ENCODE measurements at places on chromosomes 2 and 18.

GRCh38 chr2:229749779-229750178 lies 35.4 kb upstream of the DNER start:
- no peak for DNase-seq

GRCh38 chr2:133532919-133533318 lies 35.3 kb downstream of the NCKAP5 start:
- DNase-seq, result no peak

DNA sequence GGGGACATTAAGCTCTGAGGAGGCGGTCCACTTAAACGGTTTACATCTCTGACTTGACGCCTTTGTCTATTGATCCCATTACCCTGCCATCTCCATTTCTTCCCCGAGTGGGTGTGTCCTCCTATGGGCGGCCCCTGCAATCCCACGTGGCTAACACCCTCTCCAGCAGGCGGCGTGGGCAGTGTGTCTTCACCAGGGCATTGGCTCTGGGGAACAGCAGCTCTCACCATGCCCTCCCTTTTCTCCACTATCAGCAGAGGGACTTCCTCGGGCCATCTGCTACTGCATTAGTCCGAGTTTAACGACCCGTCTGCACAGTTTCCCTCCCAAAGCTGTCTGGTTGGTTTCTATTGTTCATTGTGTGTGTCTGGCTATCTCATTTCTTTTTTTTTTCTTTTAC lies 511.9 kb upstream of the NRP2 start:
- no peak for DNase-seq

- no peak for DNase-seq
Measured at GRCh38 chr18:13452871-13453680, 234.5 kb downstream of the LDLRAD4 start.

- no peak for DNase-seq
Measured at GRCh38 chr2:54471221-54471711, 15.1 kb downstream of the SPTBN1 start.

DNA sequence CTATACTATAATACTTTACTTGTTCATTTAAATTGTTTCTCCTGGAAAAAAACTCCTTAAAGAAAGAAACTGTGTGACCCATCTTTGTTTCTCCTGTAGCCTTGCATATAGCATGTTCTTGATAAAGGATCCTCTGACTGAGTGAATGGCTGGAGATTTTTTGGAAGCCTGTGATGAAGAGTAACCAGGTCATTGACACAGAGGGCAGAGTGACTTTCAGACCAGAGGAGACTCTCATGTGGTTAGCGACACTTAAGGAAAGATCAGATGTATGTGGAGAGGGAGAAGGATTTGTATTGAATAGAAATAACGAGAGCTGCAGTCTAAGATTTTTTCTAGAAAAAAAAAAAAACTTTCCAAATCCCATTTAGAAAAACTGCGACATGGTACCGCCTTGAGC lies 85.5 kb downstream of the TRIM43 start:
- no peak for DNase-seq

Data from activated CD4-positive, CD25-positive, alpha-beta regulatory T cell treated with anti-CD3 and anti-CD28 coated beads, Interleukin-2, amount 50 U/mL, for 72 hours (primary cell).